ENCODE measurements at places on chromosomes 5 and 9.

GRCh38 chr5:67941614-67942401, 273.7 kb upstream of the PIK3R1 start:
- DNase-seq: no peak

DNA sequence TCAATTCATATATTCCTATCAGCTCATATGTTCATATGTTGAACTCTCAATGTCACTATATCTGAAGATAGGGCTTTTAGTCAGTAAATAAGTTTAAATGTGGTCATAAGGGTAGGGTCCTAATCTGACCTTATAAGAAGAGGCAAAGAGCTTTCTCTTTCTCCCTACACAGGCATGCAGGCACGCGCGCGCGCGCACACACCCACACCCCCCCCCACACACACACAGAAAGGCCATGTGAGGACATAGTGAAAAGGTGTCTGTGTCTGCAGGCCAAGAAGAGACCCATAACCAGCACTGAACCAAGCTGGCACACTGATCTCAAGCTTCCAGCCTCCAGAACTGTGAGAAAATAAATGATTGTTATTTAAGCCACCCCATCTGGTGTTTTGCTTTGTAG, 76.0 kb downstream of the PDE4D start:
- no peak for DNase-seq

GRCh38 chr5:53397141-53397757, 83.2 kb upstream of the FST start:
- DNase-seq: no peak

DNA sequence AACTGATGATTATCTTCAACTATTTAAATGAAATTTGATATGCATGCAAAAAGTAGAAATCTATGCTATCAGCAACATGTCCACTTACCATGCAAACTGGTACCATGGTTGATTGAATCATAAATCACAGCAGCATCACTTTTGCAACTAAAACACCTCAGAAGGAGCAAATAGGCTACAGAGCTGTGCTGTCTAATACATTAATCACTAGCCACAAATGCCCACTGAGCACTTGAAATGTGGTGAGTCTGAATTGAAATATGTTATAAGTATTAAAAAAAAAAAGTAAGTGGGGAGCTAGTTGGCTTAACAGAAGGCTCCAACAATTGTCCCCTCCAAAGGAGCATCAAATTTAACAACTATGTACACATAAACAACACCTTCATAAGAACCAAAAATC, 112.5 kb downstream of the FAM114A2 start:
- DNase-seq: no peak
